Effector CD4-positive, alpha-beta T cell (primary cell): ENCODE measurements at places on chromosomes 7 and 10.

DNA sequence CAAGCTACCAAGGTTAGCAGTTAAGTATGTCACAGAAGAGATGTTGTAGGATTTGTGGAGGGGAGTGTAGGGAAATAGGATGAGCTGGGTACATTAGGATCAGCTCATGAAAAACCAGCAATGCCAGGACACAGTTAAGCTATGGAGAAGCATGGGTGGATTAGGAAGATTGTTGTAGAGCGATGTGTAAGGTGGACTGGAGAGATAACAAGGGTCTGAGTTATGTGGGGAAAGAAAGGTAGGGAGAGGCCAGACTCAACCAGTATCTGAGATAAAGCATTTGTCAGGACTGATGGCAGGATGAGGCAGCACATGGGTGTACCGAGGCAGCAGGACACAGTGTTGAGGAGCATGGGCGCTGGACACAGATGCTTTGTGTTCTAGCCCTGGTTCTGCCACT is 85.4 kb upstream of the PRR15 start:
- DNase-seq = no peak

DNA sequence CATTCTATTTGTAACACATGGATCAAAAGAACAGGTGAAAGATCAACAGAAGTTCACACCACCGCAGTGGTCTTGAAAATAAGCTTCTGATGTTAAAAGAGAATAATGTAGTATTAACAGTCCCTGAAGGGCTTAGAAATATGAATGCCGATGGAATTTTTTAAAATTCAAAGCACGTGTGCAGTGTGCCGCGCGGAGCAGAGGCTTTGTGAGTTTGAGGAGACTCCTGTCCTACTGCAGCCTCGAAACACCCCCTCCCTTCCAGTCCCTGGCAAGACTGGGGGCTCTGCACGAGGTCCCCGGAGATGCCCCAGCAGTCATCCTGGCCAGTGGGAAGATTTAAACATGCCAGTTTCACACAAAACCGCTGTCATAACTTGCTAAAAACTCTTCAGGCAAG is 196.6 kb downstream of the DIP2C start:
- no peak for DNase-seq

GRCh38 chr7:84666651-84667050 is 472.1 kb upstream of the SEMA3A start:
- DNase-seq = no peak

DNA sequence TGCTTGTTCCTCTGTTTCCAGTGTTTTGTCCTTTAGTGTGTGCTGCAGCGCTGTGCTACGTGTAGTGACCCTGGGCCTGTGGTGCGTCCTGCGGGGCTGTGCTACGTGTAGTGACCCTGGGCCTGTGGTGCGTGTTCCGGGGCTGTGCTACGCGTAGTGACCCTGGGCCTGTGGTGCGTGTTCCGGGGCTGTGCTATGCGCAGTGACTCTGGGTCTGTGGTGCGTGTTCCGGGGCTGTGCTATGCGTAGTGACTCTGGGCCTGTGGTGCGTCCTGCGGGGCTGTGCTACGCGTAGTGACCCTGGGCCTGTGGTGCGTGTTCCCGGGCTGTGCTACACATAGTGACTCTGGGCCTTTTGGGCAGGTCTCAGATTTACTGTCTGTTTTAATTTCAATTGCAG is 60.1 kb downstream of the INPP5A start:
- DNase-seq = no peak

DNA sequence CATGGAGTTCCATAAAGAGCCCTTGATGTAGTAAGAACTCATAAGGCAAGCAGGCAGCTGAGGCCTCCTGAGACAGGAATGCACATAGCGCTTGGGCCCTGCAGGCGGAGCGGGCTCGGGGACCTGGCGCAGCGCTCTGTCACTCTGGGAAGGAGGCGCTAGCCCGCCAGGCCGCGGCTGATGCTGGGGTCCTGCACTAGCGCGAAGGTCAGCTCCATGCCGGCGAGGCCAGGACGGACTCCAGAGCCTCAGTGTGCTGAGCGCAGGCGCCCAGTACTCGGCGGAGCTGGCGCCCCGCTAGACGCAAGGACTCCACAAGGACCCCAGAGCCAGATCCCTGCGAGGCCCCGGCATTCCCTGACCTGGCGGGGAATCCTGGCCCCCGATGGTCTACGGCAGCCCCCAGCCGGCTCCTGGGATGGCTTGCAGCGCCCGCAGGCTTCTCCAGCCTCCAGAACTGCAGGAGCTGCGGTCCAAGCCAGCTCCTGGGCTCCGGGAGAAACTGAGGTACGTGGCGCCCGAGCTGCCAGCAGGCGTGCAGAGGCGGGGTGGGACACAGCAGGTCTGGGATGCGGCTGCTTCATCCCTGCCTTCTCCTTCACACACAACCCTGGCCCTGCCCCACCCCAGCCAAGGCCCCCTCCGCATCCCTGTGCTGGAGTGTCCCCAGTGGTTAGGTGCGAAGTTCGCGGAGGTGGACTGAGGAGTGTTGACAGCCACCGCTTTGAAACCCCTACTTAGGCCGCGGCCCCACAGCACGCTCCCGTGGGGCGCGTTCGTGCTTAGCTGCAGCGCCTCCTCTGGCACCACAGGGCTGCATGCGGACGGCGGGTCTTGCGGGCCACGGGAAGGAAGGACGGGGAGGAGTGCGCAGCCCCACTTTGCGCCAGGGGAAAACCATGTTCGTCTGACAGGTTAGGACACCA is 761.5 kb upstream of the POM121L12 start:
- DNase-seq = no peak

DNA sequence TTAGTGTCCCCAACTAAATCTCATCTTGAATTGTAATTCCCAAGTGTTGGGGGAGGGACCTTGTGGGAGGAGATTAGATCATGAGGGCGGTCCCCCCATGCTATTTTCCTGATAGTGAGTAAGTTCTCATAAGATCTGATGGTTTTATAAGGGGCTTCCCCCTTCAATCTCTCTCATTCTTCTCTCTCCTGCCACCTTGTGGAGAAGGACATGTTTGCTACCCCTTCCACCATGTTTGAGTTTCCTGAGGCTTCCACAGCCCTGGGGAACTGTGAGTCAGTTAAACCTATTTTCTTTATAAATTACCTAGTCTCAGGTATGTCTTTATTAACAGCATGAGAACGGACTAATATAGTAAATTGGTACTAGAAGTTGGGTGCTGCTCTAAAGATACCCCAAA is 365.6 kb downstream of the ANKRD7 start:
- DNase-seq = no peak

- no peak for DNase-seq
These were observed 47.9 kb upstream of the SLC35B4 start for GRCh38 chr7:134364619-134365037.

DNA sequence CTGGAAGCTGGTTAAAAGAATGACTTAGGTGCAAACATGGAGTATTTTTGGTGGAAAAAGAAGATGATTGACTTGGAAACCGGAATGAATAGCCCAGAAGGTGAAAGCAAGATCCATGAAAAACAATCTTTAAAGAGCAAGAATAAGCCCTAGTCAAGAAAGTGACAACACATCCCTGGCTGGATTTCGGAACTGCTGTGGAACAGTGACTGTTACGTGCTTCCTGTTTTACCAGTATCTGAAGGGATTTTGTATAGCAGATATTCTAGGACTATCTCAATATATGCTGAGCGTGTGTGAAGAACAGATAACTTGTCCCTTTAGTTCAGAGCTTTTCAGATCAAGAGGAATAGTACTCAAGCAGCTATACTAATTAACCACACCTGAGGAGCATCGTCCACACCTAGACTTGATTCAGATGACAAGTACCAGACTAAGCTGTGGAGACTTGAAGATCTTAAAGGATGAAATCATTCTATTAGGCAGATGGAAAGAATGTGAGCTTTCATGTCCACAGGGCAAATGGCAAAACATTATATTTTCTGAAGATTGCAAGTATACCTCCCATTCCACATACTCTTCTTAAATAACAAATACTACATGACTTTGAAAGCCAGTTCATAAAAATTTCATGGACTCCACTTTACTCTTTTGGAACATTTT is 11.5 kb upstream of the TES start:
- no peak for DNase-seq

DNA sequence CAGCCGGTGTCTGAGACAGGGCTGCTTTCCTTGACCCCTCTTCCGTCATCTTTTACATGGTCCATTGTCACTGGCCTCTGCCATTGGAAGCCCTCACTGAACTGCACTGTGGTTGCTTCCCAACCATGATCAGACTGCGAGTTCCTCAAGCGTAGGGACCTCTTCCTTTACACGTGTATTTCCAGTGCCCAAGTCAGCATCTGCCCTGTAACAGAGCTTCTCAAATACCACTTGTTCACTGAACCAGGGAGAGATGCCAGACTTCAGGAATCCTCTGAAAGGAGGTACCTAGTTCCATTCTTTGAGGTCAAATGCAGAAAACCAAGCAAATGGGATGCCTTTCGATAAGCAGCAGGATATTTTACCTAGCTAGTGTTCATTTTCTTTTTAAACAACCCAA is 145.1 kb downstream of the NRP1 start:
- DNase-seq = no peak

- DNase-seq = no peak
These were observed 782.7 kb upstream of the CELF2 start for GRCh38 chr10:10235003-10235402.
